ENCODE measurements at places on chromosomes 3 and 15.
A peak's percentile ranks its signal among the peaks of the same experiment; 100 is the strongest.

- no peak for DNase-seq
Measured at GRCh38 chr3:143648708-143649107, 199.6 kb downstream of the SLC9A9 start.

GRCh38 chr3:45554006-45554666, 40.4 kb upstream of the LIMD1 start:
- DNase-seq = no peak

DNA sequence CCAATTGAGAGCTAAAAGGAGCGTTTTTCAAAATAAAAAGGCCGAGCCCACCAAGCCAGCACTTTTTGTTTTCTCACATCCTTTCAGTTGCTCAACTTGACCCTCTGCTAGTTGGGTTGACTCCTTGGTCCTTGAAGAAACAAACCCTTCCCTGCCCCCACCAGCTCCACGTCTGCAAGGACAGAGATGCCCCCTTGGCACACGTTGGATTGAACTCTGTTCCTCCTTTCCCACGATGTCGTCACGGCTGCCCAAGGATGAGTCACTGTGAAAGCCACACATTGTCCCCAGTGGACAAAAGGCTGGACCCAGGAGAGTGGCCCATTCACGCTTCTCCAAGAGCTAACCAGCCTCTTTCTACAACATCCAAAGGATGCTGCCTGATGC, 43.0 kb upstream of the SPATA12 start:
- DNase-seq = no peak

GRCh38 chr3:176611703-176612102, 585.6 kb downstream of the TBL1XR1 start:
- no peak for DNase-seq

- no peak for DNase-seq
Measured at GRCh38 chr3:72164635-72164978, 379.7 kb upstream of the PROK2 start.

GRCh38 chr3:186221760-186222378, 113.0 kb upstream of the ETV5 start:
- DNase-seq = no peak

GRCh38 chr3:186453531-186453930, 90.6 kb downstream of the CRYGS start:
- DNase-seq = no peak

DNA sequence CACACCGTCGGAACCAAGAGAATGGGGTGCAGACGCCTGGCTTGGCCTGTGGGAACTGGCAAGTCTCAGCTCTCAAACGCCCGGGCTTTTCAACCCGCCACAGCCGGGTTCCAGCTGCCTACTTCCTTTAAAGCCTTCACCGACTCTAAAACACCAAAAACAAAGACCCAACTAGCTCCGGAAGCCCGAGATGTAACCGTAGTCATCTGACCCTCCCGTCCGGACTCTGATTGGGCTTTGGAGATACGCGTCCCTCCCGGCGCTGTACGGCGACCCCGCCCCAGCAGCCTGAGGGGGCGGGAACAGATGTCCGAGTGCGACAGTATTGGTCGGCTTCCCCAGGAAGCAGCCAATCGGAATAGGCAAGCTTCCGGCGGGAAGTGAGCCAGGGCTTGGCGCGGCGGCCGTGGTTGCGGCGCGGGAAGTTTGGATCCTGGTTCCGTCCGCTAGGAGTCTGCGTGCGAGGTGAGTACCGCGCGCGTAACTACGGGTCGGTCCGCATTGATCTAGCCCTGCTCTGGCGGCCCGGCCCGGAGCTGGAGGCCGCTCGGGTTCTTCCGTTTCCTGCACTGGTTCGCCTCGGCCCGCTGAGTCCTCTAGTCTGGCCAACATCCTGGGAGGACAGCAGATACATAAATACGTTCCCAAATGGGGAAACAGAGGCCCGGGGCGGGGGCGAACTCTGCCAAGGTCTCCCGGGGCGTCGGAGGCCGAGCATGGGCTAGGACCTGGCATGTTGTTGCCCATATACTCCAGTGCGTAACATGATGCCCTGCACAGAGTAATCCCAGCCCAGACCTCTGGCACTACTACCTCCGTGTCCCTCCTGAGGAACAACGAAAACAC, at the start of gene BLM:
Gene BLM (plus strand): TSS at position 371 of the 846 bp plus-strand sequence. CDS start 30,047 bp downstream, outside the sequence.
- peak; percentile 91 for DNase-seq

- DNase-seq = no peak
Measured at GRCh38 chr3:77526573-77527113, 486.7 kb downstream of the ROBO2 start.

- DNase-seq = no peak
Measured at GRCh38 chr15:63483521-63484371, 20.6 kb upstream of the USP3 start.

- no peak for DNase-seq
Measured at GRCh38 chr3:127482216-127483004, 108.1 kb downstream of the TPRA1 start.

DNA sequence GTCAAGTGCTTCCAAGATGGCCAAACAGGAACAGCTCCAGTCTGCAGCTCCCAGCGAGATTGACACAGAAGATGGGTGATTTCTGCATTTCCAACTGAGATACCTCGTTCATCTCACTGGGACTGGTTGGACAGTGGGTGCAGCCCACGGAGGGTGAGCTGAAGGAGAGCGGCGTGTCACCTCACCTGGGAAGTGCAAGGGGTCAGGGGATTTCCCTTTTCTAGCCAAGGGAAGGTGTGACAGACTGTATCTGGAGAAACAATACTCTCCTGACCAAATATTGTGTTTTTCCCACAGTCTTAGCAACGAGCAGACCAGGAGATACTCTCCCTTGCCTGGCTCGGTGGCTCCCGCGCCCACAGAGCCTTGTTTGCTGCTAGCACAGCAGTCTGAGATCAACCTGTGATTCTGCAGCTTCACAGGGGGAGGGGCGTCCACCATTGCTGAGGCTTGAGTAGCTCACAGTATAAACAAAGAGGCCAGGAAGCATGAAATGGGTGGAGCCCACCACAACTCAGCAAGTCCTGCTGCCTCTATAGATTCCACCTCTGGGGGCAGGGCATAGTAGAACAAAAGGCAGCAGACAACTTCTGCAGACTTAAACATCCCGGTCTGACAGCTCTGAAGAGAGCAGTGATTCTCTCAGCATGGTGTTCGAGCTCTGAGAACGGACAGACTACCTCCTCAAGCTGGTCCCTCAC, 293.5 kb upstream of the SUCLG2 start:
- DNase-seq = no peak

DNA sequence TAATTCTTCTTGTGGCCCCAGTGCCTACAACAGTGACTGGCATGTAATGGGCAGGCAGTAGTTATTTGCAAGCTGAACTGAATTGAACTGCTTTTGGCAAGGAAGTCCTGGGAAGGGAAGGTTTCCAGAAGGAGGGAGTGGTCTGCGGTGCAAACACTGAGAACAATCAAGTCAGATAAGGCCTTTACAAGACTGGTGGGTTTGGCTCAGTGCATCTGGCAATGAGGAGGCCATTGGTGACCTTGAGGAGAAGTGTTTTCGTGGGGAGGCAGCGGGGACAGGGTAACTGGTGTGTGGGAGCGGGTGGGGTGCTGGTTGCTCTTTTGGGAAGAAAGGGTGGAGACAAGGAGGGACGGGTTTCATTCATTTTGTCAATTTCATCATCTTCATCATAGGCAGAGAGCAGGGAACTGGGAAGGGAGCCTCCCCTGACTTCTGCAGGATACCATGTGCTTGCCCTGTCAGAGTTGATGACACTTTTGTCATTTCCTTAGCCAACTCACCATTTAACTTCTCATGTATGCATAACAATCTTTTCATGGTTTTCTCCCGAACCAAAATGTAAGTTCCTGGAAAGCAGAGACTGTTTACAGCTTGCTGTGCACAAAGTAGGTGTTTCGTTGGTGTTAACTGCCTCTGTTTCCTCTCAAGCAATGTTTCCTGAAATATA, 8.4 kb upstream of the EHD4 start:
- DNase-seq = no peak

DNA sequence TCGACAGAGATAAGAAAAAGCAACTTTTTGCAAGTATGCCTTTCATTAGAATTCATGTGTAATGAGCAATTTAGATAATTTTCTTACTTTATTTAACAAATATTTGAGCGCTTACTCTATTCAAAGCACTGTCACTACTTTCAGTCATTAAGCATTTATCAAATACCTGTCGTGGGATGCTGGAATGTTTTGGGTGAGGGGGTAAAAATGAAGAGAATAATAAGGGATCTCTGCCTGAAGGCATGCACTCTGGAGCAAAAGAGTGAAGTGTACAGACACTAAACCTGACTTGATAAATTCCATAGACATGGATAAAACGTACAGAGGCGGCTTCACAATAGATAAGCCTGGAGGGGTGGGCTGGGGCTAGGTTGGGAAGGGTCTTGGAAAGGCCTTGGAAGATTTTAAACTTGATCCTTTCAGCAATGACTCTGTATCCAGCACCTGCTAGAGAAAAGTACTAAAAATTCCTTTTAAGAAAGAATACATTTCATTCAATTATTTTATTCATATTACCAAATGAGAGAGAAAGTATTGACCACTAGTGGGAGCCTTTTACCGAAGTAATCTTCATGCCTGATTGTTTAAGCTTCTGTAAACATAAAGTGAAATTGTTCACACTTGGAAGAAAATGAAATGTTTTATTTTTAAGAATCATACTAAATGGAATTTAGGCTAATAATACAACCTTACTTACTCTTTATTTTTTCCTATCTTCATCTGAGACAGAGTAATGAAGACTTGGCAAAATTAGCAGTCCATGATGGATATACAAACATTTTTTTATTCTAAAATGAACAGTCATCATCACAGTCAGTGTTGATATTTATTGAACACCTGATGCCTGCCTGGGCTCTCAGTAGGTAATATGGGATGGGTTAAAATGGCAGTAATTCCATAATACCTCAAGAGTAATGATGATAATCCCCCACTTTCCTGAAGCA, 113.2 kb downstream of the PPP2R3A start:
- DNase-seq = no peak

- no peak for DNase-seq
Measured at GRCh38 chr3:152039887-152040286, 166.4 kb downstream of the SUCNR1 start.

DNA sequence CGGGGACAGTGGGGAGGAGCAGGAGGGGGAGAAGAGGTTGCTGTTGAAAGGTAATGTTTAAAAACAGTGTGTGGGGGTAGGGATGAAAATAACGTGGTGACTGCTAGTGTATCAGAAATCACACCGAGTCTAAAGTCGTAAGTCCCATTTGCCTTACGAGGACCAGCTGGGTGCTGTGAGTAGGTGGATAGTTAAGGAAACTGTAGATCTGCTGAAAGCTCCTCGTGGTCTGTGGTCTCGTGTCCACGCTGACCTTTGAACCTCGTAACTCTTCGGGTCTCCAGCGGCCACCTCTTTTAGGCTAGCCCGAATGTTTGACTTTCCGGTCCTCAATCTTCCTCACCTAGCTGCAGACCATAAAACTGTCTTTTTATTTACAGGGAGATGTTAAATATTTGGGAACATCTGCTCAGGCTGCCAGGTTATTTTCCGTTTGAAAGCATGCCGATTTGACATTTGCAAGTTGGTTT, 29.3 kb upstream of the ST3GAL6 start:
- no peak for DNase-seq

DNA sequence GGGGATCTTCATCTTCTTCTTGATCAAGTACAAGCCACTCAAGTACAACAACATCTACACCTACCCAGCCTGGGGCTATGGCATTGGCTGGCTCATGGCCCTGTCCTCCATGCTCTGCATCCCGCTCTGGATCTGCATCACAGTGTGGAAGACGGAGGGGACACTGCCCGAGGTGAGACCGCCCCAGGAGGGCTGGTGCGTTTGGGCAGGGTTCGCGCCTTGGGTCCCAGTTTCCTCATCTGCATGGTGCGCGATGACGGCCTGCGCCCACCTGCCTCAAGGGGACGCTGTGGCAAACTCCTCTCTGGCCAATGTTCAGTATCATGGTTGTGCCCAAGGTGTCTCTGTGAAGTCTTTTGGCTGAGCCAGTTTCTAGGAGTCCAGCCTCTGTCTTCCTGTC, 57.5 kb upstream of the SLC6A1 start:
- no peak for DNase-seq

DNA sequence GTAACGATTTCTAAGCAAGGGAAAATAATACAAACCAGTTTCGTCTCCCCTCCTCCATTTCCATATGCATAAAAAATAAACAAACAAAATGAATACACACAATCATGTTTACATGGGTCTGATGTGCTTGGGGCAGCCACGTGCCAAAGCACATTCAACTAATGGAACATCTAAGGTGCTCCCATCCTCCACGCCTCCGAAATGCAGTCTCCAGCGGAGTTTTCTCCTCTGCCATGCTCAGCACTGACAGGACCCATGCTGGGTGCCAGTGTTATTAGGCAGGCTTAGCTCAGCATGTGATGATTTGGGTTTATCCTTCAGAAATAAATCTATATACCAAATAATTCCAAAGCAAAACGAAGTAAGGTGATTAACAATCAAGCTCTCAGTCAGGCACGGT, 337.3 kb upstream of the ATP10A start:
- no peak for DNase-seq

GRCh38 chr3:140442621-140443020, 235.2 kb upstream of the TRIM42 start:
- DNase-seq = no peak

Data from GM04504 (cell line).